T-helper 17 cell (primary cell): ENCODE measurements at places on chromosomes 2 and 18. TPM values are rescaled to one million over a fixed set of nuclear protein-coding genes. Genes with fewer than 3 reads are reported as not detected.

HAAO gene
- not detected for total RNA-seq

- no peak for DNase-seq
Observed at GRCh38 chr2:224126003-224126402, 86.9 kb upstream of the SERPINE2 start.

- DNase-seq, result no peak
Observed at GRCh38 chr2:163558251-163559021, 177.4 kb downstream of the FIGN start.

RALB gene
- total RNA-seq, result 17.5 TPM

GRCh38 chr2:46537624-46538295 is 58.4 kb downstream of the TMEM247 start:
- no peak for DNase-seq

COL6A3 gene
- total RNA-seq, result 1.9 TPM

DNA sequence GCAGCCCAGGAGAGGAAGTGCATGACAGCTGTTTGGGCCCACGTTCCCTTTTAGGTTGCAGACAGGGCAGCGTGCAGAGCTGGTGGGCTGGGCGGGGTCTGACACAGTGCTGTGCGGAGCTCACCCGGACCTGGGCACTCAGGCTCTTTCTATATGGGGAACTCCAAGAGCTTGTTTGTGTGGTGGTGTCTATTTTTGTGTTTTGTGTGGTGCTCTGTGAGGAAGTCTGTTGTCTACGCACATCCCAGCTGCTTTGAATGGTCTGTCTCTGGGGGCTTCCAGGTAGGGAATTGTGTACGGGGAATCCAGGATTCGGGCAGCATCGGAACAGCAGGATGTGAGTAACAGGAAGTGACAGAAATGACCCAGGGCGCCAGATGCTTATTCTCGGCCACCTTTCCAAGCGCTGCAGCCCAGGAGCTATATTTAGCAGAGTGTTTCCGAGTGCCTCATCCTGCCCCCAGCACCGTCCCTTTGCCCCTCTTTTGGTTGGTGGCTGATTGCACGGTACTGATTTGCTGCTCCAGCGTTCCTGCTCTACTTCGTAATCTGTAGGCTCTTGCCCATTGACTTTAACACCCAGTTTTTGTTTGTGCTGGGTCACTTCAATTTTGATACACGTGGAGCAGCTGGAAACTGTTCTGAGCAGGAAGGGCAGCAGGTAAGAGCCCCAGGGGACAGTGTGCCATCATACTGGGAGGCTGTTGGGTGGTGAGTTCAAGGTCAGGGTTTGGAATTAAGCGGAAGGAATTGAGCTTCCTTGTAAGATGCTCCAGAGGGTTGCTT is 64.7 kb downstream of the DGKD start:
- DNase-seq, result peak; percentile 50

PRSS56 gene
- total RNA-seq, result not detected

- no peak for DNase-seq
Observed at GRCh38 chr2:77807531-77808215, 285.5 kb upstream of the LRRTM4 start.

DNA sequence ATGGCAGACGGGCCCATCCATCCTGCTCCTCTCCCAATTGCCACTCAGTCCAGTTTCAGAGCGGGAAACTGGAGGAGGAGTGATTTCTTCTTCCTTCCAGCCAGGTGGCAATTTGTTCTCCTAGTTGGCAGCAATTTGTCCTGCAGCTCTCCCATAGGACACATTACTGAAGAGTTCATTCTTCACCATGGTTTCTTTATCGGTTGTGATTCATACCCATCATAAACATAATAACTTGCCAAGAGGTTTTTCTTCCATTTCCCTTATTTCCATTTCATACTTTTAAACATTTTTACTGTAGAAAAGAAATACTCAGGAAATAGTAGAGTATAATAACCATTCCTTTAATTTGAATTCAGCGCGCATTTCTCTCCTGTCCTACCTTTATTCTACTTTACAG is 377.9 kb upstream of the RAB12 start:
- no peak for DNase-seq

DNA sequence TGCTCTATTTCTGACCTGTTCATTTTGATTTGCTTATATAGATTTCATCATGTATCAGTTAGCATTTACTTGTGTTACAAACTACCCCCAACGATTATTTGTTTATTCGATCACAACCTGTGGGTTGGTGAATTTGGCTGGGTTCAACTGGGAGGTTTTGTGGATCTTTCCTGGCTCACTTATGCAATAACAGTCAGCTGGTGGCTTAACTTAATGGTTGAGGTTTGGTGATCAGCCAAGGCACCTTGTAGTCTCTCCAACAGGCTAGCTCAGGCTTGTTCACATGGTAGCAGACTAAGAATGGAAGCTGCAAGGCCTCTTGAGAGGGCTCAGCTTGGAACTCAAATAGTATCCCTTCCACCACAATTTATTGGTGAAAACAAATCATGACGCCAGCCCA is 5.4 kb upstream of the PUM2 start:
- DNase-seq, result no peak

DNA sequence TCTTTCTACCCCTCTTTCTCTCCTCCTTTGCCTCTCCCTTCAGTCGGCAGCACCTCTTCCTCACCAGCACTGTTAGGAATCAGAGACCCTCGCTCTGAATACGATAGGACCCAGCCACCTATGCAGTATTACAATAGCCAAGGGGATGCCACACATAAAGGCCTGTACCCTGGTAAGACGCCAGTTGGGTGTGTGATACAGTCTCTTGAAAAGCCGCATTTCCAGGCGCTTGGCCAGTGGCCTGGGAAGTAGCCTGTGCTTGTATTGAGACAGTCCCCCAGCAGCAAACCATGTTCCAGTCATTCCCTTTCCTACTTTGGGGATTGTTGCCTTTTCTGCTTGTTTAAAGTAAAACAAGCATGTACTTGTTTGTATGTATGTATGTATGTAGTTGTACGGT is 118.4 kb upstream of the DAPL1 start:
- DNase-seq, result no peak

DNA sequence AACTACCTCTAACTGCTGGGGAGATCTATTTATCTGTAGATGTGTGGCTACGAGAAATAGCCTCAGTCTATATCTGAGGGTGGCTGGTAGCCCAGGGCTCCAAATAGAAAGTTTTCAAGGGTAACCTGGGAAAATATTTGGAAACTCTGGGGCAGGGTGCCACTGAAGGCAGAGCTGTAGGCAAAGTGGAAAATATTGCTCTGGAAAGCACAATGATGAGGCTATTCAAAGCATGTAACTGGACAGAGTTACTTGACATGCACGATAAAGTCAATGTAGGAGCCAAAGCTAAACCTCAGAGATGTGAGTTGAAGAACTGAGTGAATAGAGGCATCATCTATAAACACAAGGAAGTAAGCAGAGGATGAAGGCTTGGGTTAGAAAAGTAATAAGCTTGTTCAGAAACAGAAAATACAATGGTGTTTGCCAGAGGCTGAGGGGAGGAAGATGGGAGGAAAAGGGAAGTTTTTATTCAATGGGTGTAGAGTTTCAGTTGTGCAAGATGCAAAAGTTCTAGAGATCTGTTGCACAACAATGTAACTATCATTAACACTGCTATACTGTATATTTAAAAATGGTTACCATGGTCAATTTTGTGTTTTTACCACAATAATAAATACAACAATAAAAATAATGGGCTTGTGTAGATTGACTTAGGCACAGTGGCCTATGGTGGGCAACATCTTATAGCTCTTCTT is 171.6 kb downstream of the MBD2 start:
- no peak for DNase-seq

- no peak for DNase-seq
Observed at GRCh38 chr2:239985356-239985755, 39.8 kb downstream of the NDUFA10 start.

DNA sequence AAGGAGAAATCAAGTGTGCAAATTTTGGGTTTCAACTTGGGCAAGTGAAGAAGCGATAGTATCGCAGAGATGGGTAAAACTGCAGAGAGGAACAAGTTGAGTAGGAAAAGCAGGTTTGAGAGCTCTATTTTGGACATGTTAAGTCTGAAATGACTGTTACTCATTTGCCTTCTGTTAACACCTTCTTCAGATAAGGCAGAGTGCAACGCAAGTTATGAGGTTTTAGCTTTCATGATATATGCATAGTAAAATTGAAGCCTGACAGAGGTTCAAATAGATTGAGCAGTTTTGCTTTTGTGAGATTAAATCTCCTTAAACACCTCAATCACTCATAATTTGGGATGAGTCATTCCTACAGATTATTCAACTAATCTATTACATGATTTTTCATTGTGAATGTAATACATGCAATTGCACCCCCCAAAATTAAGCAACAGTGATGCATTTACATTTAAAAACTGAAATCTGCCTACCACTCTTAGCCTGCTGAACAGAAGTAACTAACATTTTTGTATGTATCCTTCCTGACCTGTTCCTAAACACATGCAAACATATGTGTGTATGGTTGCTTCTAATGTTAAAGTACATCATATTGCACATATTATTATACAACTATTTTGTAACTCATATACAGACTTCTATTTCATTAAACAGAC is 575.4 kb downstream of the ARHGAP15 start:
- no peak for DNase-seq

DNA sequence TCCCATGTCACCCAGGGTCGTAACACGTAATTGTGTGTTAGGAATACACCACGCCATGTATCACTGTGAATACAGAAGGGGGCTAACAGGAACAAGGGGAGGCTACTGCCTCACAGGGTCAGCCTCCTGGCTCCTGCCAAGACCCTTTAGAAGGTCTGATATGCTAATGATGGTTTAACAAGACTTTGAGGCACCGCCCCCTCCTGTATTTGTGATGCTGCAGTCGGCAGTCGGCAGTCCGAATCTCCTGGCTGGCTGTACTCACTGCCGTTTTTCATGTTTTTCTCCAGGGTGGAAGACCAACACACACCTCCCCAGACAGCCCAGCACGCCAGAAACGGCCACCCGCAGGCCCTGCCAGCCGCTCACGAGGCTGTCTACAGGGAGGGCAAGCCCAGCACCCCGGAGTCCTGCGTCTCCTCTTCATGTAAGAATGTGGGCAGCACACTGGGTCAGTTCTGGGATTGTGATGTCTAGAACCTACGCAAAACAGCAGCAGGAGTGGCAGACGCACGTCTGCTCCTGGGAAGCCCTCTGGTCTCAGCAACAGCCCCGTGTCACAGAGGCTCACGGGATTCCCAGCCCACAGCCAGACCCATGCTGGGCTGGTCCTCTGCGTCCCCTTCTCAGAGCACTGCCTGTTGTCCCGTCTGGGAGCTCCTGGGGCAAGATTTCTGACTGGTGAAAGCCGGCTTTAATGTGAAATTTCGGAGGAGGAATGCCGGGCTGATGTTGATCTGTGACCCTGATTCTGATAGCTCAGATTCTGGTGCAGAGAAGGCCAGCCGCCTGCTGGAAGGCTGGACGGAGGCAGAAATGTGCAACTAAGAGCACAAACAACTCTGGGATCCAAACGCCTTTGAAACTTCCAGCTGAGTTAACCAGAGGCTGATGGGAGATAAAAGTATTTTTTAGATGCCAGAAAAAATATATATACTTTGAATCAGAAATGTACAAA is 39.7 kb upstream of the B3GNT7 start:
- no peak for DNase-seq

STEAP3 gene
- 0.10 TPM for total RNA-seq

- no peak for DNase-seq
Observed at GRCh38 chr18:75206452-75207309, 2.3 kb downstream of the PTGR3 start.

CCT4 gene
- 82.7 TPM for total RNA-seq

DNA sequence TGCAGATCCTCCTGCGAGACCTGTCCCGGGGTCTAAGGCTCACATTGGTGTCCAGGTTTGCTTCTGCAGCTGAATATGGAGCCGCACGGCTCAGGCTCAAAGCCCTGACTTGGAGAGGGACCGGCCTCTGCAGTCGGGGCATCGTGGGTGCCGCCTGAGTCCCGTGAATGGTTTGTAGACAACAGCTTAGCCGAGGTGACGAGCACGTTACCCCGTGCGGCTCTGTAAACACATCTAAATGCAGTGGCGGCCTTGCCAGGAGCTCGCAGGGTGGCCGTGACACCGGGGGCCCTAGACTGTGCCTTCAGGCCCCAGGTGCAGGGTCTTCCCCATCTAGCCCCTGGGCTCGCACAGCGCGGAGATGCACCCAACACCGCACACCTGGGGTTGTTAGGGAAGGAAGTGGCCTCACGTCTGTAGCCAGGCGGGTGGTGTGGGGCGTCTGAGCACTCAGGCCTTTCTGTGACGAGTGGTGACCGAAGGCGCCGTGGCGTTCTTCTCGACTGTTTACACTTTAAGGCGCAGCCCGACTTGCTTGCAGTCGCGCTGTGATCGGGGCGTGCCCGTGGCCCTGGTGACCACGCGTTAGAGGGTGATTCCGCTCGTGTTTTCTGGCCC is 91.6 kb downstream of the NFATC1 start:
- DNase-seq, result no peak

ANKRD53 gene
- total RNA-seq, result 0.80 TPM

- DNase-seq, result no peak
Observed at GRCh38 chr2:191607096-191607495, 70.8 kb upstream of the NABP1 start.

GRCh38 chr2:147623328-147623727 is 221.5 kb upstream of the ACVR2A start:
- no peak for DNase-seq

DNA sequence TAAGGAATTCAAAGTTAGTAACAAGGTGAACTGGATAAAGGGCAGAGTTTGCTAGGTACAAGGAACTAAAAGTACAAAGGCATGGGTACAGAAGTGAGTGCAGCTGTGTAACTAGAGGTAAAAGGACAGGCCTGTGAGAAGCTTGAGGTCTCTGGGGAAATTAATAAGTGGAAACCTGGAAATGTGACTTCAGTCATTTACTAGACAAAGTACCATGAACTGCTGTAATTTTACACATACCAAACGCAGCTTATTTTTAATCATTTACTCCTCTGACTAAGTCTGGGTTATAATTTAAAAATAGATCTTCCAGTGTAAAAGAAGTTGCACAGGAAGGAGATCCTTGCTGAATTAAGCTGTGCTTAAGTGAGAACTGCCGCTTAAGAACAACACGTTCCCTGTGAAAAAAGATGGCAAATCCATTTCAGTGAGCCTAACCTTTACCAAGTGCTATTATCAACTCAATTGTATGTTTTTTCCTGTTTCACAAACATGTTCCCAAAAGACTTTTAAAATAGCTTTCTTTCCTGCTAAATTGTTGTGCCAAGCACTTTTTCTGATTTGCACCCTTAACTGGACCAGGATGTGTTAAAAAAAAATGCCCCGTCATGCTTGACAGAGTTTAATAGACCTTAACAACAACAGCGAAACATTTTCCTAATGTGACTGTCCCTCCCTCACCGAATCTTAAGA is 44.3 kb downstream of the CALCRL start:
- no peak for DNase-seq

DNA sequence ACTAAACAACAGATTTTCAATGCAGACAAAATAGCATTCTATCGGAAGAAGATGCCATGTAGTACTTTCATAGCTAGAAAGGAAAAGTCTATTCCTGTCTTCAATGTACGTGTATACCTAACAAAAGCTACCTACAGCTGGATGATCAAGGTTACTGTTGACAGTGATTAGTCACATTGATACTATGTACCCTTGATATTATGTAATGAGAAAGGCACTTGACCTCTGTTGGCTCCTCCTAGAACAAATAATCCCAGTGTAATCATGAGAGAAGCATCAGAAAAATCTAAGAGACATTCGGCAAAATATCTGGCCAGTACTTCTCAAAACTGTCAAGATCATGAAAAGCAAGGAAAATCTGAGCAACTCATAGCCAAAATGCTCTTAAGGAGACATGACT is 44.4 kb upstream of the LRRTM4 start:
- DNase-seq, result no peak

- DNase-seq, result no peak
Observed at GRCh38 chr2:85431570-85432205, 13.2 kb downstream of the SH2D6 start.
